Effector CD8-positive, alpha-beta T cell (primary cell): ENCODE measurements at places on chromosomes 7 and 10.

DNA sequence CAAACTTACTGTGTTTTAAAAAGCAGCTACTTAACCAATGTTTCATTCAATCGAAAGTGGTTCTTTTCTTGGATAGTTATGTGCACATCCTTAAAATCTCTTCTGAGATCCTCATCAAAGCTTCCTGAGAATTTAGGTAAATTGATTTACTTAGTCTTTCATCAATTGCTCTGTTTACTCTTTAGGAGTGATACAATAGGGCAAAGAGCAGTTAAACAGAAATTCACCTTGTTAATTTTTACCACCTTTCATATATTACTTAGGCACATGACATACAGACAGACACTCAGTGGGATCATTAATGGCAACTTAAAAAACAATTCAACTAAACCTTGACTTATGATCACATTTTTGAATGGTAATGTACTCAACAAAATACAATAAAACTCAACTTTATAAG is 456.3 kb downstream of the DGKB start:
- DNase-seq, result no peak

DNA sequence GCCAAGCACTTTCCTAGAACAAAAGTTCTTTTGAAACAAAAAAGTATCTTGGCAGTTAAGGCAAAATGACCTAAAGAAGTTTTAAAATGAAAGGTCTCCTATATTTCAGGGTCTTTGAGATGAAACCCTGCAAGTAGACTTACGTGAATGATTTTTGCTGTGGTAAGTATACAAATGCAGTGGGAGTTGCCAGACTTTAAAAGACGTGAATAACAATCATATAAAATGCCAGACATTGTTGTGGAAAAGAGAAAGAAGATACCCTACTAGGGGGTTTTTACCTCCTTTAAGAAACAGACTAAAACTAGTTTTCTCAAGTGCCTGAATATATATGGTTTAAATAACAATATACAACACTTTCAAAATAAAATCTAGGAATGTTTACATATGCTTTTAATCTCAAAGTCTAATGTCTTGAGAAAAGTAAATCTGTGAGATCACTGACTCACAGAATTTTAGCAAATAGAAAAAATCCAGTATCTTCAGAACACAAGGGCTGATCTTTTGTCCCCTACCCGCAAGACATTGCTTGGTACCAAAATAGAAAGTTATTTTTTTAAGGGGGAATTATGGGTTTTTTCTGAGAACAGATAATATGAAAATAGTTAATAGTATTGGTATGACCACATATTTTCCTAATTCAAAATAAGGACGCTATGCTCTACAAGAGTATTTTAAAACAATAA is 29.5 kb downstream of the LRRC17 start:
- no peak for DNase-seq

DNA sequence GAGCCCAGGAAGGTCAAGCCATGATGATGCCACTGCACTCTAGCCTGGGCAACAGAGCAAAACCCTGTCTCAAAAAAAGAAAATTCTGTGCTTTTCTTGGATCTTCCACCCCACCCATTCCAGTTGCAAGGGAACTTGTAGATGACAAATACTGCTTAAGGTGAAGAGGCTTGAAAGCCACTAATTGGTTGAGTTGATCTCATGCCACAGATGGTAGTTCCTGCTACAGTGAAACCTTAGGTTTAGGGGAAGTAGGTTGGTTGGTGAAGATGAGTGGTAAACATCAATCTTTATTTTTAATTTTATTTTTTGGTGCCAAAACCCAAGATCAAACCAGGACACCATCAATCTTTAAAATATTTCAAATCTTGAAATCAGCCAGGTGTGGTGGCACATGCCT is 2.9 kb upstream of the GDI2 start:
- no peak for DNase-seq

GRCh38 chr10:69891057-69891617 is 89.4 kb downstream of the COL13A1 start:
- DNase-seq, result no peak

GRCh38 chr10:62390497-62391176 is 16.5 kb downstream of the ZNF365 start:
- DNase-seq, result no peak

- DNase-seq, result peak; percentile 72
Measured at GRCh38 chr10:62779487-62780248, 24.9 kb upstream of the ADO start.

- DNase-seq, result no peak
Measured at GRCh38 chr7:40329601-40330153, 194.9 kb downstream of the SUGCT start.

- DNase-seq, result no peak
Measured at GRCh38 chr7:34486371-34486770, 171.6 kb upstream of the NPSR1 start.

GRCh38 chr7:21939858-21940372 is 5.8 kb downstream of the CDCA7L start:
- no peak for DNase-seq

- no peak for DNase-seq
Measured at GRCh38 chr7:52863652-52864051, 171.8 kb upstream of the POM121L12 start.

GRCh38 chr7:95046494-95047240 is 139.3 kb downstream of the PPP1R9A start:
- DNase-seq, result no peak

- no peak for DNase-seq
Measured at GRCh38 chr10:60139290-60139689, 232.9 kb upstream of the CCDC6 start.

DNA sequence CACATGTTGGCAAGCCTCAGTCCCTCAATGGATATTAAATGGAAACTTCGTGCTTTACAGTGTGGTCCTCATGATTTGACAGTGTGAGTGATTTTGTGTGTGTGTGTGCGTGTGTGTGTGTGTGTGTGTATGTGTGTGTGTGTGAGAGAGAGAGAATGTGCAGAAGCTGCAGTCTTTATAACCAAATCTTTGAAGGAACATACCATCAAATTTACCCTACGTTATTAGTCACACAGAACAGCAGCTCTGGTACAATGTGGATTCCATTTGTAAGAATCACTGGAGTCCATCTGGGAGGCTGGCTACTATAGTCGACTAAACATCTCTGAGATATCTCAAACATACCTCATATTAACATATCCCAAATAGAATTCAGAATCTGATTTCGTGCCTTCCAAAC is 928.0 kb upstream of the POT1 start:
- no peak for DNase-seq

DNA sequence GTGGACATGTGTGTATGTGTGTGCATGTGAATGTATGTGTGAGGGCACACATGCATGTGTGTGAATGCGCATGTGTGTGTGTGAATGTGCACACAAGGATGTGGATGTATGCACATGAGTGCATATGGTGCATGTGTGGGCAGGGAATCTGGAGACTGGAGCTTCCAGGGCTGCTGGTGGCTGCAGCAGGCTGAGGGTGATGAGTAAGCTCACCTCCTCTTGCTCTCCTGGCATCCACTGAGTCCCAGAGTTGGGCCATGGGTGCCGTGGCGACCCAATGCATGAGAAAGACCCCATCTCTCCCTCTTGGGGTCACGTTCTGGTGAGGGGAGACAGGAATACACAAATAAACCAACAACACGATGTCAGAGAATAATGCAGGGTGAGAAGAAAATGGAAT is 33.3 kb upstream of the COL13A1 start:
- DNase-seq, result no peak

DNA sequence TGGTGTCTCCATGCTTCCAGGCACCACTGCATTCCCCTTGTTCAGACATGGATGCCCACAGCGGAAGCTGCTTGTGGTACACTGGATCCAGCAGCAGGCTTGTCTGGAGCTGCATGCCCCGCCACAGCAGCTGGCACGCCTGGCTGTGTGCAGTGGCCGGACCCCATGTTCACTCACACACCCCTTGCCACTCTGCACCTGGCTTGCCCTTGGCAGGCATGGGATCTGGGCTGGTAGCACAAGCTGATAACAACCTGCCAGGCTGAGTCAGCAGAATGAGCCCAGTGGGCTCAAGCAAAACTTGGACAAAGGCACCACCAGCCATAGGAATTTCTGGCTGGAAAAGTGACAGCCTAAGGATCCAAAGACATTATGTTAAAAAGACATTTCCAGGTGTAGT is 91.8 kb upstream of the TMEM168 start:
- no peak for DNase-seq

DNA sequence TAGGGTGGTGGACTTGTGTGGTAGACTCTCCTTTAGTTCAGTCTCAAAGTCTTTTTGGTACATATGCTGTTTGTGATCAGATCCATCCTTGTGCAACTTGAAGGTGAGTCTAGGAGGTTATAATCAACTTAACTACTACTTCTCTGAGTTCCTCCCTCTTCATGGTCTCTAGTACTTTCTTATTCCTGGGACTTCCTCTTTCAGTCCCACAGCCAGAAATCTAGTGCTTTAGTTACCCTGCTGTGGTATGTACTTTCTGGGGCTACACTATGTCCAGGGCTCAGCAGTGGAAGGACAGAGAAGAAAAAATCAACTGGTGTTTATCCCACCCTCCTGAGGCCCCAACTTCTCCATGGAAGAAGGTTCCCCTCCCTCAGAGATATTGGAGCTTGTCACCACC is 19.4 kb upstream of the ATAD1 start:
- DNase-seq, result no peak

- no peak for DNase-seq
Measured at GRCh38 chr10:95419399-95419798, 128.6 kb upstream of the PDLIM1 start.

GRCh38 chr7:36100226-36100625 is 52.8 kb upstream of the EEPD1 start:
- no peak for DNase-seq

DNA sequence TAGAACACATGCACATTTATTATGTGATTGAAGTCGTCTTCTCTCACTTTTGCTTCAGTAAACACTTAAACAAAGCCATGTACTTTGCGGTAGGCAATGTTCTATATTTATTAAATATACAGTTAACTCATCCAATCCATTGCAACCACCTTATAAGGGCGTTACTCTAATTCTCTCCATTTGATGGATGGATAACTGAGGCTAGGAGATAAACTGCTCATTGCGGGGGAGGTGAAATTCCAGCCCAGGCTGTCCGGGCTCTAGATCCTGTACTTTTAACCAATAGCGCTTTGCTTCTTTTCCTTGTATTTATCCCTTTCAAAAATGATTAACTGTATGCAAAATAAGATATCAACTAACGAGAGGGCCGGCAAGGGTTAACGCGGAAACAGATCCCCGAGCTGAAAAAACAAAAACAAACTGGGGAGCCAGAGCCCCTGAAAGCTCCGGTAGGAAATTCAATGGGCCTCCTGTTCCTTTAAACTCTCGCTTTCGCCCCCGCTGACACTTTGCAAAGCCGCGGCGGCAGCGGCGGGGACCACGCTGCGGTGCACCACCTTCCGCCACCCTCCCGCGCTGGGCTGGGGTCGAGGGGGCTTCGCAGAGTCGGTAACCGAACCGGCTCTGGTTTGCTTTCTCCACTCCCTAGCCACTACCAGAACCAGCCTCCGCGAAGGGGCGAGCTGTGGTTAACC is 1.0 kb upstream of the PLXDC2 start:
- no peak for DNase-seq

DNA sequence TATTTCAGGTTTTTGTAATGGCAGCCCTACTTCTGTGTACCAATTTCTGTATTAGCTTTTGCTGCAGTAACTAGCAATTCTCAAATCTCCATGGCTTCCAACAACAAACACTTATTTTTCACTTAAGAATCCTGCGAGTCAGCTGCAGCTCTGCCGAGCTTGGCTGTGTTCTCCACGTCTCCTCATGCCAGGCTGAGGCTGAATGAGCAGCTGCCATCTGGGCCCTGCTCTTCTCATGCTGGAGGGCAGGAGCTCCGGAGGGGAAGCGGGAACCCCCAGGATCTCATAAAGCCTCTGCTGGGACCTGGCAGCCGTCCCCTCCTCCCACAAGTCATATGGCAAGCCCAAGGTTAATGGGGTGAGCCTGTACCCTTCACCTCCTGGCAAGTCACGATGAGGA is 591.1 kb downstream of the SDK1 start:
- DNase-seq, result no peak

- DNase-seq, result no peak
Measured at GRCh38 chr10:62261666-62262065, 7.0 kb downstream of the RTKN2 start.

GRCh38 chr7:155190688-155191087 is 107.0 kb upstream of the INSIG1 start:
- peak; percentile 13 for DNase-seq

DNA sequence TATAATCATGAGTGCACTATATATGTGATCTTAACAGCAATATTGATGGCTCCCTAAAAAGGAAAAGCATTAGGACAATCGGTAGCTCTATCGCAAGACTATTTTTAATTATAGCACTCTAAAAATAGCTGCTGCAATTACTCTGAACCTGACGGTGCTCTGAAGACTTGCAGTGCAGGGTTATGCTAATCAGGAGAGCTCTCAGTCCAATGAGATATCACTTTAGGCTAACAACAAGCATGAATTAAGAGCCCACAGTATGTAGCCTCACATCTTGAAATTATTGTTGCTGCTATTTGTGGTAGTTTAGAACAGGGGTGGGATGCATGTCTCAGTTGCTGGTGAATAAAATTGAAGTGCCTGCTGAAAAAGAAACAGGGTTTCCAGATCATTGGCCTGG is 515.8 kb upstream of the AKR1E2 start:
- DNase-seq, result no peak

- DNase-seq, result no peak
Measured at GRCh38 chr10:64059884-64060283, 538.7 kb downstream of the REEP3 start.

GRCh38 chr7:106009503-106010226 is 46.6 kb downstream of the CDHR3 start:
- DNase-seq, result peak; percentile 52

GRCh38 chr7:127705461-127705959 is 53.5 kb downstream of the SND1 start:
- DNase-seq, result no peak

GRCh38 chr10:114279901-114280644 is 41.0 kb downstream of the VWA2 start:
- no peak for DNase-seq

- no peak for DNase-seq
Measured at GRCh38 chr7:56023500-56023899, 27.7 kb downstream of the PSPH start.

DNA sequence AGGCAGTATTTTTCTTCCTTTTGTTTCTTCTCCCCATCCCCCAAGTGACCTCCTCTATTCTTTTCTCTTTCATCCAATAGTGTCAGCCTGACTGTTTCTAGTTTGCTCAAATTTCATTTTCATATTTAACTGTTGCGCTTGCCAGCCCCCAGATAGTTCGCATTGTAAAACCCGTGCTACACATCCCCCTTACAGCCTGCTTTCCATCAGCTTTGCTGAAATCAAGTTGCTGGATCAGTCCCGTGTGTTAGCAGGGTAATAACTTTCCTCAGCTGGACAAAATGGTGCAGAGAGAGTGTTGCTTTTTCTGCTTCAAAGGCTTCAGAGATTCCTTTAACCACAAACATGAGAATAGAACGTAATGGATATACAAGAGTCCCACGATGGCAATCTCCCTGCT is 180.6 kb upstream of the NPVF start:
- DNase-seq, result no peak

GRCh38 chr10:77405771-77406241 is 231.8 kb downstream of the KCNMA1 start:
- no peak for DNase-seq

- DNase-seq, result no peak
Measured at GRCh38 chr7:139830292-139830691, 1.2 kb downstream of the TBXAS1 start.
